ENCODE measurements at places on chromosomes 1 and 21.

- no peak for DNase-seq
Measured at GRCh38 chr1:185768371-185768770, 34.2 kb downstream of the HMCN1 start.

- no peak for DNase-seq
Measured at GRCh38 chr1:25676488-25676887, 59.9 kb downstream of the MAN1C1 start.

- no peak for DNase-seq
Measured at GRCh38 chr1:10540277-10541005, 65.7 kb downstream of the PEX14 start.

- DNase-seq, result peak; percentile 52
Measured at GRCh38 chr1:161726473-161727255, 5.3 kb downstream of the FCRLB start.

- DNase-seq, result peak; percentile 5
Measured at GRCh38 chr1:53681977-53682685, 56.8 kb downstream of the GLIS1 start.

DNA sequence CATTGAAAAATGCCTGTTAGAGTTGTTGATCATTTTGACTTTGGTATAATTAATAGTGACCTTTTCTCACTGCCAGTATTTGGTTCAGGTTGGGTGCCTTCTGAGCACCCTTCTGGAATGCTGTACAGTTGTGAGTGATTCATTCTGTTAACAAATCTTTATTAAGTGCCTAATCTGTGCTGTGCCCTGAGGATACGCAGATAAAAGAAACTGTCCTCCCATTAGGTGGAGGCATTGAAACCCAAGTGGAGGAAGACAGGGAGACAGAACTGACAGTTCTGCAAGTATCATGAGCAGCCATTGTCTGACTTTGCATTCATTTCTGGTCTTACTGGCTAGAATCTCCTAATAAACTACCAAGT lies 76.1 kb upstream of the ZNF326 start:
- no peak for DNase-seq

DNA sequence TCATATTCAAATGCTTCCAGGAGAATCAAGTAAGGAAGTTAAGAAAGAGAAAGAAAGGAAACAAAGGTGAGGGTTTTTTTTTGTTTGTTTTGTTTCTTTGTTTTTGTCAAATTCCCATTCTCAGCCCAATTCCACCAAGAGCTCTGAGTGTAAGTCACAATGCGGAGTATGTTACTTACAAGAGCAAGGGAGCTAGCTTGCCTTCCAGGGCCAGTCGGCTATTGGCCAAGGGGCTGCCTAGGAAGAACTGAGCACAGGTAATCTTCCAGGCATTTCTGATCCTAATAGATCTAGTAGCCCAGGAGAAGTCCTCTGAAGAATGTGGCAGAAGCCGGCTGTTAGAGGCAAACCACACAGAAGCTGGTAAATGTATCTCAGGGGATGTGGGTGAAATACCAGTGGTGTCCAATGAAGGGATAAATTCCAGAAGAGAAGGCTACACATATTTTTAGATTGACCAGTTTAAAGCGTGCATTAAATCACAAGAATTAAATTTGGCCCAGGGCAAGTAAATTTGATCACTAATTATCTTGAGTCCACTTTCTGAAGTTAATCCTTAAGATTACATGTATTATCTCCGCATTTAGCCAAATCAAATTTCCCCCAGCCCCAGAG lies 239.6 kb upstream of the ADAMTS5 start:
- DNase-seq, result no peak

DNA sequence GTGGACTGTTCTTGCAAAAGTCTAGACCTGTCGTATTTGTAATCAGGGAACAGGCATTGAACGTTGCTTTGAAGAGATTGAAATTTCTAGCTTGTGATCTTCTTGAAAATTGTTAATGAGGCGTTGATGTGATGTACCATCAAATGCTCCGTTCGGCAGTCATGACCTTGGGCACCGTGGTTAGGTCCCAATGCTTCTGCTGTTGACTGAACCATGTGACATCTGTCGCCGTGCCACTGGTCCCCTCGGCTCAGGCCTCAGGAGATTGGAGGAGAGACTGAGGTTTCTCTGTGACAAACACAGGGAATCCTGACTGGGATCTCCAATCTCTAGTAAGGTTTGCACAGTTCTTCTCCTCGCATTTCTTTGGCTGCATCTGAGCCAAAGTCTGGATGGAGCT lies 18.1 kb upstream of the KCNAB2 start:
- DNase-seq, result no peak

DNA sequence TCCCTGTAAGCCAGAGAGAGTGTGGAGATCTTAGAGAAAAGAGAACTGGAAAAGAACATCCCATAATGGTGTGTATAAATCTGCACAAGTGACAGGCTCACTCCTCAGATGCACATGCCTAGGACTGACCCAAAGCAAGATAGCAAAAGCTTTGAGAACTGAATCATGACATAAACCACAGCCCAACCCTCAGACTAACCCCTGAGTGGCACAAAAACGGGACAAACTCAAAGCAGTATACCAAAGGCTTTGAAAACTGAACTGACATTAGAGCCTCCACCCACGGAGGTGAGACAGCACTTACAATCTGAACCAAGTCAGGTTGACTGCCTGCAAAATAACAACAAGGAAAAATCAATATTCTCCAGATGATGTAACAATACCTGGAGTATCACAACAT lies 70.8 kb downstream of the TIAM1 start:
- no peak for DNase-seq

GRCh38 chr1:183812128-183812527 lies 7.2 kb downstream of the RGL1 start:
- no peak for DNase-seq

DNA sequence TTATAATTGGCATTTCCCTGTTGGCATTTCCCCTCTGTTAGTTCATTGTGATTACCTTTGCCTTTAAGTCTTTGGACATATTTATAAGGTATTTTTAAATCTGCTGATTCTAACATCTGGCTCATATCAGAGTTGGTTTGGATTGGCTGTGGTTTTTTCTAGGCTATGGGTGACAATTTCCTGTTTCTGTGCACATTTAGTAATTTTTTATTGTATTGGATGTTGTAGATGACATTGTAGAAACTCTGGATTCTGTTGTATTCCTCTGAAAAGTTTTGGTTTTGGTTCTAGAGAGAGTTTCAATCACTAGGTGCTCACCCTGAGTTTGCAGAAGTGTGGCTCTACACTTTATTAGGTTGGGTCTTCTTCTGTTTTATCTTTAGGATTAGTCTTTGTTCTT lies 110.1 kb upstream of the ARHGEF16 start:
- no peak for DNase-seq

DNA sequence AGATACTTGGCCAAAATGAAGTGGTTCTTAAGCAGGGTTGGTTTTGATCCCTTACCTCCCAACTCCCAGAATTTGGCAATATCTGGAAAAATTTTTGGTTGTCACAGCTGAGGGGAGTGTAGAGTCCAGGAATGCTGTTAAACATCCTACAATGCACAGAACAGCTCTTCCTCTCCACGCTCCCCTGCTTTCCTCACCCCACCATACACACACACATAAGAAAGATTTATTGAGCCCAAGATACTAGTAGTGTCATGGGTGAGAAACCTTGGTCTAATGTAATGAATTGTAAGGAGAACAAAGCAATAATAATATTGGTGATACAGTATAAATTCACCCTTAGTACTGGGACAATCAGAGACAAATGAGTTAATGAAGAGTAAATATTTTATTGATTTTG lies 47.8 kb downstream of the ASB17 start:
- no peak for DNase-seq

DNA sequence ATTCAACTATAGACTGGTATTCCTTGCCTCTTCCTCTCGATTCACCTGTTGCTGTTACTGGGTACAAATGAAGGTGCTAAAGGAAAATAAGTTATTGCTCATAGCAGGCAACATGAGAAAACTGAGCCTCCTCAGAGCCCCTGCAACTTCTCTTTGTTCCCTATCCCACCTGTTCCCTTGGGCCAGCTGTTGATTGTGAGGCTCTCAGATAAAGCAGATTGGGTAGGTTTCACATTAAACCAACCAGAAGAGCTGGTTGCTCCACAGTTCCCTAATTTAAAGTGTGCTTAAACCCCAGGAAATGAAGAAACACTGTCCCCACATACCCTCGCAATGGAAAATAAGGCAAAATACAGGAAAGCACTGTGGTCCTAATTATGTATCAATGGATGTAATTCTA lies 4.8 kb downstream of the DEDD start:
- no peak for DNase-seq

DNA sequence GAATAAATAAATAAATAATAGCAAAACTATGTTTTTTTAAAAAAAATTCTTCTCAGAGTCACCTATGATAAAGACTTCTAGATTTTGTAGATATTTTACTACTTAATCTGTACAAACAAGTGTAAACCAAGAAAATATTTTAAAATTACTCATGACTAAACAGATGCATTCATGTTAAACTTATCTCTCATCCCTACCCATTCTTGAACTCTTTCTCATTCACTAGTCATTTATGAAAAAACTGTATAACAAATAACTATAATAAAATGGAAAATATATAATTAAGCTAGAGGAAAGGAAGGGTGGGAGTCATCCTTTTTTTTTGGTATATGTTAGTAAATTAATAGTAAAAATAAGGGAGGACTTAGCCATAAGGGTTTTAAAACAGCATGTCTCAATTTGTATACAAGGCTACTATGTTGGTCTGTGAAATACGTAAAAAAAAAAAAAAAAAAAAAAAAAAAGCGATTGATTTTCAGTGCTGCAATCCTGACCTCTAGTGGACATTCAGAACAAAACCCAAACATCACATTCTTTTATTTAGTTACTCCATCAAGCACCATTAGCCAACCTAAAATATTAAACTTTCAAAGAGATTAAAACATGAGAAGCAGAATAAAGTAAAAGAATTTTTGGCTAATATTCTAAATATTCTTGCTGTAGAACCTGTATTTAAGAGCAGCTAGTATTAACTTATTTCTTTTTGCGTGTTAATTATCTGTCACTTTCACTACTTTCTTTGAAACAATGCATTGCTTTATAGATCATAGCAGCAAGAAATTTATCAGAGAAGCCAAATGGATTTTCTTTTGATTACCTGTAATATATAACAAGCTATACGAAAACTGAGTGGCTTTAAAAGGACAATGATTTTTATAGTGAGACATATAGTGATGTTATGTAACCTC lies 255.8 kb upstream of the CACYBP start:
- no peak for DNase-seq

DNA sequence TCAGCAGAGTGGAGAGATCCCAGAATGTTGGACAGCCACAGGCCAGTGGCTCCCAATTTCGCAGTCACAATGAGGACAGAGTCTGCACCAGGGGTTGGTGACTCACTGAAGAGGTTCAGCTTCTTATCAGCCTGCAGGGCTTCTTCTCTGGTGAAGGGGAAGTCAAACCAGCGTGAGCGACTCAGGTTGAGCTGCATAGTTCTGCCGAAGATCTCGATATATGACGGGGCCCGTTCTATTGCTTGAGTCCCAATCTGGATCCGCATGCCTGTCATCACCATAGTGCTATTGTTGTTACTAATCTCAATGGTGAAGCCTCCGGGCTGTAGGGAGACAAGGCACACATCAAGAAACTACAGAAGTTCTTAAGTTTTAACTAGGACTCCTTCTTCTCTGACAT lies 58.5 kb downstream of the UBR4 start:
- DNase-seq, result no peak

DNA sequence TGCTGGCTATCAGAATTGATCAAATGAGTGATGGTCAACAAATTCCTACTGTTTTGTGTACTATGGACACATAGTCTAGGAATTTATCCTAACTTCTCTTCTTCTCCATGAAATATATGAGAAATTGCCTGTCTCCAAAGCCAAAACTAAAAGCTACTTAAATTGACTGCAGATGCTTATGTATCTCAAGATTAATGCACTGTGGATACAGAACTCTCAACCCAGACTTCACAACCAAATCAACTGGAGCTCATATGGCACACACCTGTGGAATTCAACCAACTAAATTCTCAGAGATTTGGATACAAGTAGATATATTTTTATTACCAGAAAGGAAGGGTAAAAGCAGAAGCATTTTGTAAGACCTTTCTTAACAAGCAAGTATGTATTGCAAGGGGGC lies 566.1 kb downstream of the LTN1 start:
- DNase-seq, result no peak

GRCh38 chr1:169491845-169492281 lies 6.1 kb upstream of the SLC19A2 start:
- peak; percentile 12 for DNase-seq

DNA sequence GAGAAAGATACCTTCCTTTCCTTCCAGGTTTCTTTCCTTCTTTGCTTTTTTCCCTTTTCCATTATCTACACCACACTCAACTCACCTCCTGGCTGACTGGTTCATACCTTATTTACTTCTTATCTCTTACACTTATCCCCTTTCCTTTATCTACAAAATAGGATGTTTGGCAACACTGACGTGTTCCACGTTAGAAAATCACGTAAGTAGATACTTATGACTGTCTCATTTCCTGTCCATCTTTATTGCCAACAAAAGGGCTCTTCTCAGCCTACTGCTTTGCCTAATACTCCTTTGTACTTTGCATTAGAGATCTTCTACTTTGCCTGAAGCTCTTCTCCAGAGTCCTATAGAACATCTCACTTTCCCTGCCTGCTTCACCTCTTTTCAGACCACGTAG lies 25.1 kb downstream of the SYNJ1 start:
- no peak for DNase-seq

GRCh38 chr1:241447031-241447644 lies 72.4 kb downstream of the FH start:
- no peak for DNase-seq

GRCh38 chr1:245277276-245277675 lies 122.5 kb downstream of the KIF26B start:
- no peak for DNase-seq

GRCh38 chr21:42147386-42148020 lies 71.4 kb upstream of the ABCG1 start:
- DNase-seq, result no peak

DNA sequence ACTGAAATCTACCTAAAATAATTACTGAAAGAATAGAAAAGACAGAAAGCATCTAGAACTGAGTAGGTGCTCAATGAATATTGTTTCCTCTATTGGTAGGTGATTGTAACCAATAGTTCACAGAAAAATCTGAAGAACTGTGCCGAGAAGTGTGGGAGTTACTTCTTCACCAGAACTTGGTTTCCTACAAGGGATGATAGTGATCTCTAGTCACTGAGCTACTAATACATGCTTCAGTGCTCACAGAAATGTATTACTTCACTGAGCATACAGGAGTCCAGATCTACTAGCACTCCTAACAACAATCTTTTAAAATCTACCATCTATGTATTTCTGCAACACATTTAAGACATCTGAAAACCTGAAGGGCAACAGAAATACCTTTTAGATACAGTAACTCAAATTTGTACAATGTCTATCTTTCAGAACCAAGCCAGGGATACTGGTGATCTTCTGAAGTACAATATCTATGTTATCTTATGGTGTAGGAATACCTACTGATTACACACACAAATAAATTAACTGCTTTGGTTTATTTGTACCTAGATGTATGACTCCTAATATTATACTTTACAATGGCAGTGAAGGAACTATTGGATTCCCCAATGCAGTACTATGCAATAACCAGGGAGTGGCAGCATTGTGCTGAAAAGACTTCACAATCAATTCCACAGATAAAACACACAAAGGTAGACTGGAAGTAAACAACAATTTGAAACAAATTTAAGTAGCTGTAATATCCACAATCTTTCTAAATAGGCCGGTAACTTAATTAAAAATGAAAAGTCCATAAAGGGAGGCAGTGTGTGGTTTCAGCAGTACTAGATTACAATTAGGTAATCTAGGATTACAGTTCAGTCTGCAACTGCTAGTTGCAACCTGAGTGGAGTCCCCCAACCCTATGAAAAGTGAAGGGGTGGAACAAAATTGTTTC lies 243.0 kb downstream of the SLC45A1 start:
- no peak for DNase-seq
